Stimulated activated naive CD4-positive, alpha-beta T cell treated with Interleukin-2 at 50 U/mL for 16 hours (primary cell): ENCODE measurements at places on chromosomes 6 and 20.

DNA sequence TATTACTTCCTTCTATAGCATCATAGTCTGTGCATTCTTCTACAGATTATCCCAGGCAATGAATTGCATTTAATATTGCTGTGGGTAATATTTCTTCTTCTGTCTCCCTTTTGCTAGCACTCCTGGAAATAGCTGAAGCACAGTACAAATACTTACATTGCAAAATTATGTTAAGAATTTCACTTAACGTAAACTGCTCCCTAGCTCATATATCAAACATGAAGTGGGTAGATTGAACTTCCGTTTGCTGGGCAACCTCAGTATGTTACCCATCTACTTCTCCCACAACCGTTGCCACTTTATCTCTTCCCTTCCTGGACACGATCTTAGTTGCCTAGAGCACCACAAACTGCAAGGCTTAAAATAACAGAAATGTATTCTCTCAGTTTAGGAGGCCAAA is 963.3 kb downstream of the KIF16B start:
- no peak for DNase-seq

GRCh38 chr6:111865909-111866546 is 7.2 kb downstream of the FYN start:
- DNase-seq = no peak

GRCh38 chr6:99241905-99242534 is 107.5 kb downstream of the FAXC start:
- DNase-seq = no peak

- no peak for DNase-seq
These were observed 177.4 kb upstream of the THEMIS start for GRCh38 chr6:128078276-128078675.
